ENCODE measurements at places on chromosomes 13 and 19.
A peak's percentile ranks its signal among the peaks of the same experiment; 100 is the strongest.

- no peak for DNase-seq
These were observed 93.7 kb downstream of the FRY start for GRCh38 chr13:32125221-32125689.

DNA sequence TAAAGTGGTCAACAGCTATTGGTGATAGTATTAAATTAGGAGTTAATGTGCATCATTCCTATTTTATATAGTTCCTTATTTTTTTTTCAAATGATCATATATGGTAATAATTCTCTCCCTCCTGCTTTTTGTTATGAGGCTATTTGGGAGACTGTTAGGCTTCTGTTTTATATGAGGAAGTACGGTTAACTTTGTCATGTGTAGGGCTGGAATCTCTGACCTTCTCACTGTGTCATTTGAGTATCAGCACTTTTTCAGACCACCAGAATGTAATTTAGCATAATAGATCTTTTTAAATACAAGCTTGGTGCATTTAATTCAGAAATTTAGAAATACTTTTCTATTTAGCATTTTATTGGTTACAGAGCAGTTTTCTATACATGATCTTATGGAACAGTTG, 7.7 kb downstream of the DGKH start:
- DNase-seq = no peak

GRCh38 chr19:1068009-1069001, 1.3 kb downstream of the ARHGAP45 start:
- DNase-seq = no peak

GRCh38 chr19:18108897-18109296, 11.3 kb downstream of the MAST3 start:
- DNase-seq = no peak

DNA sequence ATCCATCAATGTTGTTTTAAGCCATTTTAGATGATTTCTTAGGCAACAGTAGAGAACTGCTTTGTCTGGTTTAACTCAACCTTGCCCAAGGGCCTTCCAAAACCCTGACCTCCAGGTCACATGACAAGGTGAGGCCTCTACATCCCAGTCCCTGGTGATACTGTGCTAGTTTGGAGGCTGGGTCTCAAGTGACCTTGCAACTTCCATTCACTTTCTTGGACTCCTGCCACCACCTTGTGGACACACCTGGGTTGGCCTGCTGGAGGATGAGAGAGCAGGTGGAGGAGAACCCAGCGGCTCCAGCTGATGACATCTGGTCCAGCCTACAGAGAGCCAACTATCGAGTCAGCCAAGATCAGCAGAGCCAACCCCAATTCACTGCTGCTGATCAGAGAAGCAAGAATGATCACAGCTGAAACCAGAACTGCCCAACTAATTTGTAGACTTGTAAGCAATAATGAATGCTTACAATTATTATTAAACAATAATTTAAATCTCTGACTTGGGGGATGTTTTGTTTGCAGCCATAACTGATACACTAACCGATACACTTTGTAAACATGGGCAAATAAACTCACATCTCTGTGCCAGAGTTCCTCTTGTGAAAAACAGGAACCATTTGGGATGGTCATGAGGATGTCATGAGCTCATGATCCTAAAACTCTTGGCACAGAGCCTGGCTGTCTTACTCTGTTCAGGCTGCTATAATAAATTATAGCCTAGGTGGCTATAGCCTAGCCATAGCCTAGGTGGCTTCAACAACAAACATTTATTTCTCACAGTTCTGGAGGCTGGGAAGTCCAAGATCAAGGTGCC, 11.5 kb downstream of the FAM187B start:
- no peak for DNase-seq

- no peak for DNase-seq
These were observed 782 bp upstream of the CA11 start for GRCh38 chr19:48646722-48647216.

GRCh38 chr19:19115954-19116353, 22.3 kb downstream of the TMEM161A start:
- DNase-seq = no peak

- peak; percentile 4 for DNase-seq
These were observed 13.5 kb downstream of the ERVV-2 start for GRCh38 chr19:53057904-53058580.

- DNase-seq = no peak
These were observed 140.9 kb downstream of the MZT1 start for GRCh38 chr13:72586518-72586917.

DNA sequence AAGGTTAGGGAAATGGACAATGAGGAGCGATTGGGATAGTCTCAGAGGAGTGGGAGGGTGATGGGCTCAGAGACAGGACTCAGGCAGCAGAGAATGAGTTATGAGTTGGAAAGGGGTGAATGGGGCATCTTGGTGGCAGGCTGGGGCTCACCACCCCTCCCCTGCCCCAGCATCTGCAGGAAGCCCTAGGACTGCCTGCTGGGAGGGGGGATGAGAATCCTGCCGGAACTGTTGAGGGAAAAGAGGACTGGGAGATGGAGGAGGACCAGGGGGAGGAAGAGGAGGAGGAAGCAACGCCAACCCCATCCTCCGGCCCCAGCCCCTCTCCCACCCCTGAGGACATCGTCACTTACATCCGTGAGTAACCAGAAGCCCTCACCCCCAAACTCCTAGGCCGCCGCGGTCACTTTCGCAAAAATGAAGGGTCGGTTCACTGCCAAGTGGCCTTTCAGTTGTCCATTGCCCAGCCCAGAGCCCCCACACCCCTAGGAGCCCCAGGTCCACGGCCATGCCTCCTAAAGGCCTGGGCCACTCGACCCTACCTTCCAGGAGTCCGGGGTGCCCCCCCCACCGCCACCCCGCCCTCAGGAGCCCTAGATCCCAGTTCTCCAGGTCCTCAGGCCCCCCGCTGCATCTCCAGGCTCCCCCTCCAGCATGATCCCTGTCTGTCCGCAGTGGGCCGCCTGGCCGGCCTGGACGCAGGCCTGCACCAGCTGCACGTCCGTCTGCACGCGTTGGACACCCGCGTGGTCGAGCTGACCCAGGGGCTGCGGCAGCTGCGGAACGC, 764 bp downstream of the CLEC11A start:
- DNase-seq = no peak

DNA sequence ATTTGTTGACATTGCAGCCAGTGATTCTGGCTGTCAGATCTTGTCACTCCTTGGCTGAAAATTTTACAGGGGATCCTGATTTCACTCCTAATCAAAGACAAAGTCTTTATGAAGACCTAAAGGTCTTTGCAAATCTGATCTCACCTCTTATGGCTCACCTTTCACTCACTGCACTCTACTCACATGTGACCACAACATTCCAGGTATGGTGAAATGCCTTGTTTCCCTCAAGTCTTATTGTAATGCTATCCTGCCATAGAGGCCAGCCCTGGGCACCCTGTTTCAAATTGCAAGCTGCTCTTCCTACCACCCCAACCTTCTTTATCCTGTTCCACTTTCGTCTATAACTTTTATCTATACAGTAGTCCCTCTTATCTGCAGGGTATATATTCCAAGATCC, 200.1 kb downstream of the NDFIP2 start:
- no peak for DNase-seq

DNA sequence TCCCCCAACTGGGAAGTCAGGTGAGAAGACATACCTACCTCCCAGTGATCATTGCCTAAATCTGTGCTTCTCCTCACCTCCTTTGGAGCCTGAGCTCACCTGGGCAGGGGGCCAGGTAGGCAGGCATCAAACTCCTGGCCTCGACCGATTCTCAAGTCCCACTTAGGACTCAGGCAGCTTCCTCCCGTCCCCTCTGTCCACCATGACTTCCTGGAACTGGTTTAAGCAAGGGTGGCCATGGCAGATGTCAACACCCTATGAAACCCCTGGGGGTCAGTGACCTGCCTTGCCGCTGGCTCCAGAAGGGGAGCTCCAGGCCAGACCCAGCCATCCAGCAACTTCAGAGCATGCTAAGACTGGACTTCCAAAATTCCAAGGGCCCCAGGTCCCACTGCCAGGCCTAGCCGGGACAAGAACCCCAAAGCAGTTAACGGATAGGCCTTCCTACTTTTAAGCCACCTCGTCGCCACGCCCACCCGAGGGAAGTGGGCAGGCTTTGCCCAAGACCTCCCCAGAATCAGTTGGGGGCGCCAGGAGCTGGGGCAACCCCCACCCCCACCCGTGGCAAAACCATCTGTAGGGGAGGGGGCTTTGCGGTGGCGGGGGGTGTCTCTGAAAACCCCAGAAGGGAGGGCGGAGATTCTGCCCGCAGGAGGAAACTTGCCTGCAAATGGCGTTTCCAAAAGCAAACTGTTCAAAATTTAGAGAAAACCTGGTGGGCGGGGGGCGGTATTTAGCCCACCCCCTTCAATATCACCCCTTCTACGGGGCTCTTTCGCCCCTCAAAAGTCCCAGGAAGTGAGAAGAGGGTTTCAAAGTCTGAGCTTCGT, 657 bp downstream of the PLIN3 start:
- no peak for DNase-seq

DNA sequence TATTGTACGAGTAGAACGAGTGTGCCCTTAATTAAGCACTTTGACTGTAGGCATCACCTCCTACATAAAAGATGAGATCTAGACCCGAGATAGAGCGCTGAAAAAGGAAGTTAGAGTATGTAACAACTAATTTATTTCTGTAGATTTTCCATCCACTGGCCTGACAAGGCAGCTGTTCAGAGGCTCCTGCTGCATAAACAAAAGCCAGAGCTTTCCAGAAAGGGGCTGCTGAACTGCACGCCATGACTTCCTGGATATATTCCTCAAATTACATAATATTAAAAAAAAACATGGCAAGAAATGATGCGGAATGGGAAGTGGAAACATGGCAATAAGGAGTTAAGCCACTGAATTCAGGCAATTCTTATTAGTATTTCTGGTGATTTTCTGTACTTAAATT, 89.7 kb downstream of the AKAP11 start:
- no peak for DNase-seq

- no peak for DNase-seq
These were observed 68.7 kb downstream of the ZAR1L start for GRCh38 chr13:32246468-32246867.

DNA sequence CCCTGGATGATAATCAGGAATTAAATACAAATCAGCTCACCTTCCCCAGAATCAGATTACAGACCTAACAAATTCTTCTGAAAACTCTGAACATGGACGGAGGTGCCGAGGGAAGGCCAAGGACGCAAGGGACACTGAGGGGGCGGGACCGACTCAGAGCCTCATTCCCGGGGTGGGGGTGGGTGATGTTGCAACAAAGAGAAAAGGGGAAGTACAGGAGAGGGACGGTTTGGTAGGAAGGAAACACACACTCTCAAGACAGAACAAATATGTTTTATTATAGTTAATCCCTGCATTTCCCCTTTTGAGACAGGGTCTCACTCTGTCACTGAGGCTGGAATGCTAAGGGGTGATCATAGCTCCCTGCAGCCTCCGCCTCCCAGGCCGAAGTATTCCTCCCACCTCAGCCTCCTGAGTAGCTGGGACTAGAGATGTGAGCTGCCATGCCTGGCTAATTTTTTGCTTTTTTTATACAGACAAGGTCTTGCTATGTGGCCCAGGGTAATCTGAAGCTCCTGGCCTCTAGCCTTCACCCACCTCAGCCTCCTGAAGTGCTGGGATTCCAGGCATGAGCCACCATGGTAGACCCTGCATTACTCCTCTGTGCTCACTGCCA, 786 bp upstream of the LILRA2 start:
- no peak for DNase-seq

DNA sequence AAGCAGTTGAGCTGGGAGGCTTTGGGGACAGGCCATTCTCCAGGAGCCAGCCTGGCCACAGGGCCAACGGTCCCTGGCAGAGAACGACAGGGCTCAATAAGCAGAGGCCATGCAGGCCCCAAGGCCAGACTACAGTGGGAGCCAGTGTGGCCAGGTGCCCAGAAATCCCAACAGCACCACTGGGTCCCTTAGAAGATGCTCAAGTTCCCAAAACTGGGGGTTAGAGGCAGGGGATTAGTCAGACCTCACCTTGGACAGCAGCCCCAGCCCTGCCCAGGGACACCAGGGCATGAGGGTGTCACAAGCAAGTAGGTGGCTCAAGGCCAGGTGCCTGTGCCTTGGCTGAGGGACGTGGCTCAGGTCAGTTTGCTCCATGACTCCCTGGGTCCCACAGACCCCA, 12.8 kb downstream of the SCGB2B2 start:
- DNase-seq = no peak

- DNase-seq = no peak
These were observed 52.7 kb downstream of the TSC22D1 start for GRCh38 chr13:44523146-44524015.

GRCh38 chr13:111467111-111467890, 146.9 kb downstream of the TEX29 start:
- no peak for DNase-seq

DNA sequence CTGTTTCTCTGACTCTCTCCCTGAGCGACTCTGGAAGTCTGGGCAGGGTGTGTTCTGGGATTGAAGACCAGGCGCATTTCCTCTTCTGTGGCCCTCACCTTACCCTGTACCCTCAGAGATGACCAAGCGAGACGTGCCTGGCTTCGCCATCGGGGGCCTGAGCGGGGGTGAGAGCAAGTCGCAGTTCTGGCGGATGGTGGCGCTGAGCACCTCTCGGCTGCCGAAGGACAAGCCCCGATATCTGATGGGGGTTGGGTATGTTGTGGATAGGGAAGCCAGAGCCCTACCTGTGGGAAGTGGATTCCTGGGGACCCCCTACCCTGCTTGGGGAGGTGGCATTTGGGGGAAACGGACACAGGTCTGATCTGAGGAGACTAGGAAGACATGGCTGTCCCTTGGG, 5.8 kb upstream of the DNM2 start:
- DNase-seq = no peak

- DNase-seq = no peak
These were observed 81.9 kb downstream of the ZNF726 start for GRCh38 chr19:23996549-23996948.

GRCh38 chr19:42111384-42111783, 20.9 kb downstream of the POU2F2 start:
- DNase-seq = no peak

DNA sequence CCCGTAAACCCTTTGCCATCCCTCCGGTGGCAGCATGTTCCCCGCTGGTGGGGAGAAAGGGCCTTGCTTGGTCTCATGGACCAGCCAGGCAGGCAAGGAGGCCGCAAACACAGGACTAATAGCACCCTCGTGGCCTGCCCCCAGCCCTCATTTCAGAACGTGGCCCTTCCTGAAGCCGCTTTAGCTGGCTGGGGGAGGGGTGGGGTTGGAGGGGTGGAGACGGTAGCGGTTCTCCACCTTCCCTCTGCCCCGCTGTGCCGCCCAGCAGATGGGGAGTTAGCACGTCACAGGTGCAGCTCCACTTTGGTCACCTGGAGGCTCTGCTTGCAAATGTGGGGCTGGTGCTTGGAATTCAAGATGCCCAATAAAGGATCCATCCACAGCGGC, 59.3 kb upstream of the URI1 start:
- DNase-seq = no peak

GRCh38 chr13:113060557-113061270, 44.9 kb upstream of the F7 start:
- no peak for DNase-seq

GRCh38 chr13:34114581-34114980, 296.6 kb downstream of the RFC3 start:
- no peak for DNase-seq

DNA sequence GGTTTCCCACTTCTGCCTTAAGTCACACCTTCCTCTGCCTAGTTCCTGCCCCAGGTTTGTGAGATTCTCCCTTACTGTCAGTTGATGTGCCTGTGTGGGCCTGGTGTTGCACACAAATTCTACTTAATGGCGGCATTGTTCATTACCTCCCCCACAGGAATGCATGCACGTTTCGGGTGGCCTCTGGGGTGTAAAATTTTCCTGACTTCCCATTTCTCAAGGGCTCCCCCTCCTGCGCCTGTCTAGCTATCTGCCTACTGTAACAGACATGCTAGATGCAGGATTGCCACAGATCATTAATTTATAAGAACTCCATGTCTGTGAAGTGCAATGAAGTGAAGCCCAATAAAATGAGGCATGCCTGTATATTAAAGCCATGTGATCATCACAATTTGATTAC, 1466.3 kb downstream of the PCDH9 start:
- DNase-seq = no peak

- DNase-seq = no peak
These were observed 1.8 kb downstream of the HDGFL2 start for GRCh38 chr19:4473763-4474513.

Measured in thymus (tissue), 14 donors.